HFF-Myc (cell line): ENCODE measurements at places on chromosomes 6 and 20.
A peak's percentile ranks its signal among the peaks of the same experiment; 100 is the strongest.

DNA sequence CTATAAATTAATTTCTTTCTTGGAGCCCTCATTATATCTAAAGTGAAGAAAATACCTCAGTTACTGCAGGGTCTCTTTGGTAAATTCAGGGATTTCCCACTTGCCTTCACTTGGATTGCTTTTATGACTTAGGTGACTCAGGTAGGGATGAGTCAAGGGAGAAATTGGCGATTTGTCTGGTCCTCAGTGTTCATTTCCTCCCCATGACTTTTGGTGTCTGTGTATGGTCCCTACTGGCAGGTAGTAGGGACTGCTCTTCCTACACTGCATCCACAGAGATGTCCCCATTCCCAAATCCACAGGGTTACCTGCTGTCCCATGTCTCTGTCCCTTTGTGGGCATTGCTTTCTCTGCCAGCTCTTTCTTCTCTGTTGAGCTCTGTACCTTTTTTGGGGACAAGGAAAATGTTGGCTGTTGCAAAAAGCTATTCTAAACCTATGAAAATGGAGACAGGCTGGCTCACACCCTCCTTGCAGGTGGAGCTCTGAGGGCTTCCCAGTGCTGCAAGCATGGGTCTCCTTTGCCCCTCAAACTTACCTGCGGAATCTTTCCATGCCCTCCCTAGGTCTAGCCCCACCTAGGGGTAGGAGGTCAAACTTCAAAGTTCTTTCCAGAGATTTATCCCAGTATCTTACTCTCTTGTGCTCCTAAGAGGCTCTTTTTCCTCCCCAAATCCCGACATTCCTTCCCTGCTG is 211.9 kb downstream of the ZNF217 start:
- DNase-seq, result no peak

DNA sequence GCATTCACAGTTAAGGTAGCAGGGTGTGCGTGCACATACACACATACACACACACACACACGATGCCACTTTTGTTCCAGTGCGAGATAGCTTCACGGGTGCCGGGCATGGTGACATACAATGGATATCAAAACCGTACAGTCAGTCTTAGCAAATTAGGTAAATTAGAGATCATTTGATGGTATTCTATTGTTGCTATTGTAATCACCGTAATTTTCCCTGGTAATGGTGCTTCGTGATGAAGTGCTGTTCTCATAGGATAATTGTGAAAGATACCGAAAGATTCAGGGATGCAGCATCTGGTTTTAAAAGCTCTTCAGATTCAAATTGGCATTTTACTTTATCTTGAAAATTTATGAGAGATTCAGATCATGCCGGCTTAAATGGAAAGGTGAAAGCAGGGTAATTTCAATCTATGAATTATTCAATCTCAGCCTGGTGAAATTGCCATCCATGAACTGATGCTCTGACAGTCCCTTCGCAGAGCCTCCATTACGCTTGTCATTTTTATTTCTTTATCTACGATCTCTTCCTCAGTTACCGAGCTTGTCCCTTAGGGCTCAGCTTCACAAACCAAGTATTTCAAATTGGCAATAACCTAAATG is 71.3 kb upstream of the SOX4 start:
- no peak for DNase-seq

GRCh38 chr6:91142154-91142553 is 555.3 kb upstream of the MAP3K7 start:
- no peak for DNase-seq

DNA sequence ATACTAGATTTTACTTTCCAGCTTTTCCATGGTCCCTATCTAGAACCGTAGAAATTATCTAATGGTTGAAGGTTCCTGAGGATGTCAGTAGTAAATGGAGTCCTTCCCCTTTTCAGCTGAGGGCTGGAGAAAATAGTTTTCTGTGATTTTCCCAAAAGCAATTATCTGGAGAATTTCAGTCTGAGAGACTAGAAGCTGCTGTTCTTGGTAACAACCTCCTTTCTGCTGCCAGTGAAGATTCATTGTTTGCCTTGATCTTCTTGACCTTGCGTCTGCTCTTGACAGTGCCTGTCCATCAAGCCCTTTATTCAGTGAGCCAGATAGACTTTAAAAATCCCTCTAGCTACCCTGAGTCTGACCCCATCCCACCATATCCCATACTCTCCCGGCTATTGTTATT is 73.1 kb downstream of the PHACTR2 start:
- DNase-seq, result no peak

DNA sequence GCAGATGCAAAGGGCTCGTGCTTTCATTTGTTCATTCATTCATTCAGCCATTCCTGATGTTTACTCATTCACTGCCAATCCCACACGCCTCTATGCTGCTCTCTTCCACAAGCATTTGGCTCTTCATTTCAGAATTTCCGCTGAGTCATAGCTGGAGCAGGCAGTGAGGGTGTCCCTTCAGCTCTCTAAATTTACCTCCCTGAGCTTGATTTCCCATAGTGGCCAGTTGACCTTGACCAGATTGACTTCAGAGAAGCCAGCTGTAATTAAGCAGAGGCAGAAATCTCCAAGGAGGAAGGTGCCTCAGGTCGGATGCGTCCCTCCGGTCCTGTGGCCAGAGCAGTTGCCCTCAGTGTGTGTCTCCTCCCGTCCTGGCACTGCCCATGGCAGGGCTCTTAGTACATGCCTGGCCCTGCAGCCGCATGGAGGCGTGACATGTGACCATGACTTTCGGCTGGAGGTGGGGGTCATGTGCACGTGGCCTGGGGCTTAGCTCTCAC is 267.2 kb upstream of the ECI2 start:
- DNase-seq, result peak; percentile 25

- DNase-seq, result no peak
Observed at GRCh38 chr20:5548902-5549599, 201.2 kb upstream of the SHLD1 start.

GRCh38 chr6:149755300-149756260 is 6.0 kb downstream of the PCMT1 start:
- DNase-seq, result no peak

DNA sequence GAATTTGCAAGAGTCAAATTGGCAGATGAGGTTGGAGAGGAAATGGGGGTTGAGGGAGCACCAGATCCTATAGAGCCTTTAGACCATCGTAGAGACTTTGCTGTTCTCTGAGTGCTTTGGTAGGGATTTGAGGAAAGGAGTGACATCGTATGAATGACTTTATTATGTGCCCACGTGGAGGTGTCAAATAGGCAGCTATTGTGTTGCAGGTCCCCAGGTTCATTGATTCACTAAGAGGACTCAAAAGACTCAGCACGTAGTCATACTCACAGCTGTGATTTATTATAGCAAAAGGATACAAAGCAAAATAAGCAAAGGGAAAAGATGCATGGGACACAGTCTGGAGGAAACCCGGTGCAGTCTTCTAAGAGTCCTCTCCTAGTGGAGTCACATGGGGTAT is 2.2 kb downstream of the MTRES1 start:
- no peak for DNase-seq

DNA sequence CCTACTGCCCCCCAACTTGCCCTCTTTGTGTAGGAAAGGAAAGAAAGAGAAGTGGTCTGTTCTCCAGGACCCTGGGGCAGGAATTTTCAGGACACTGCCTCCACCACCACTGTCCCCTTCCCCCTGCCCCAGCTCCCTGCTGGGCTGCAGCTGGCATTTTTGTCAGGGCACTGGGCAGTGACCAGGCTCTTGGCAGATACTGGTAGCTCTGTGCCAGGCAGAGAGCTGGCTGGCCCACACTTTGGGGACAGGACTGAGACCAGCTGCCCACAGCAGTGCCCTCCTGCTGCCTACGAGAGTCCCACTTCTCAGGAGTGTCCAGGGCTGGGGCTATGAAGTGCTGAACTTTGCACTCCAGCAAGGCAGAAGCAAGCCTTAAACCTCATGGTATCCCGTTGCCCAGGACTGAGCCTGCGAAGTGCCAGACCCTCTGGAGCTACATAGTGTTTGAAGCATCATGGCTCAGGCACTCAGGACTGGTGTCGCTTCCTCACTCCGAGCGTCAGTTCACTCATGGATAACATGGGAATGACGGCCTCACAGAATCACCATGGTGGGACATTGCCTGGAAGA is 19.3 kb downstream of the SLC13A3 start:
- DNase-seq, result no peak

DNA sequence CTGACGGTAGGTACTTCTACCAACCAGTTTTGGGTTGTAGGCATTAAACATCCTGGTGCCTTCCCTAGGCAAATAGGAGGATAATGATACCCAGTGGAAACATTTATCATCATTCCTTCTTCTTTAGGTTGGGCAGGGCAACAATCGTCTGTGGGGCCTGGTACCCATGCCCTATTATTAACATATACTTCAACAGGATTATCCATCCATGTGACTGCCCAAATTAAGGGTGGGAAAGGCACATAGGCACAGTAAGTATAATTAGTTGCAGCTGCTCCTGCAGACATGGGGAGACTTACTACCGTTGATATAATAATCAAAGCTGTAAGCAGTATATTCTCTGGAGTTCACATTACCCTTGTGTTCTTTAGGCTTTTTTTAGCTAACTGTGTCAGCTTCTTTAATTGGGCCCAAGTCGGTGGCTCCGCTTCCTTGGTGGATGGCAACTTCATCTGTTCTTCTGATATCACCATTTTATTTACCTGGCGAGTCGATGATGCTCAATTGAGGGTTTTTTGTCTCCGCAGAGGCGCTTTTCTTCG is 16.8 kb downstream of the RPL7L1 start:
- DNase-seq, result no peak

DNA sequence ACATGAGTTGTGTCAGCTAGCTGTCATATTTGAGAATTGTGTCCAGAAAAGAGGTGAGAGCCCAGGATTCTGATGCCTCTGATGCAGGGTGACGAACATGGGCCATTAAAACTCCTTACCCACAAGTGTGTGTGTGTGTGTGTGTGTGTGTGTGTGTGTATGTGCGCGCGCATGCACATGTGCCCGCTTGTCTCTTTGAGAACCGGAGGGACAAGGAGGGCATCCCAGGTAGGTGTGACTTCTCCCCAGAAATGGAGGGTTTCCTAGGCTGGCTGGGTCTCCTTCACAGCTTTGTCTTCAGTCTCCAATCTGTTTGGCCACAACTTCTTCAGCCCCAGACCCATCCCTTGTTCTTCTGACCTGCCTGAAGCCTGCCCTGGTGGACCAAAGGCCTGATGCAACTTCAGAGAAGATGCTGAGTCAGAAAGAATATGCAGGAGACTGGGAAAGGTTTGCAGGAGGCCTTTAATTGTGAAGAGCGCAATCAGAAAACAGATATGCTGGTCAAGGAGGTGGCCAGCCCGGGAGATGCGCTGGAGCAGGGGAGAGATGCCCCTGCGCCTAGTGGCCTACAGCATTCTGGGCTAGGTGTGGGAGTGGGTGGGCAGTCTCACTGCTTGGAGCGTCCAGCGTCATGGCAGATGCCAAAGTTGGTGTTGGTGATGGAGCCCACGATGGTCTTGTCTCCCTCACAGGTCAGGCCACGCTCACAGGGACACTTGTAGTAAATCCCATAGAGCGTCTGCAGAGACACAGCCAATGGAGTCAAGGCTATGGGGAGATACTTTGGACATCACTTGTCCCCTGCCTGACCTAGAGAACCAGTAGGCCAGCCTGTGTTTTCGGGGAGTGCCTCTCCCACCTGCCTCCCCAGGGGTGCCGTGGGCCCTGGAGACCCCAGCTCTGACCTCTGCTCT is 2.3 kb downstream of the CLPS start:
- no peak for DNase-seq

DNA sequence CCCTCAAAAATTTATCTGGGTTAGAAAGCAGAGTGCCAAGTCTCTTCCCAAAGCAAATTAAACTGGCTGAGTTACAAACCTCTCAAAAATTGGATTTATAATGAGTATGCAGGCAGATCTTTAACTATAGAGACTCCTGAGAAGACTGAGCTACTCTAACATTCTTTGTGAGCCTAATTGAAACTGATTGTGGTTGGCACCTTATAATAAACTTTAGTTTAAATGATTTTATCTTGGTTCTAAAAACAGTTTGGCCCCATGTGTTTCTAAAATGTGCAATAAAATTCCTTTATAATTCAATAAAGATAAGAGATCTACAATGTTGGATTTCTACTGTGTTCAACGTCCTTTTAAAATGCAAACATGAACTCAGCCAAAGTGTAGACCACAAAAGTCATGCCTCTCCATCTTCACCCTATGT is 480.2 kb upstream of the RNF217 start:
- DNase-seq, result no peak

DNA sequence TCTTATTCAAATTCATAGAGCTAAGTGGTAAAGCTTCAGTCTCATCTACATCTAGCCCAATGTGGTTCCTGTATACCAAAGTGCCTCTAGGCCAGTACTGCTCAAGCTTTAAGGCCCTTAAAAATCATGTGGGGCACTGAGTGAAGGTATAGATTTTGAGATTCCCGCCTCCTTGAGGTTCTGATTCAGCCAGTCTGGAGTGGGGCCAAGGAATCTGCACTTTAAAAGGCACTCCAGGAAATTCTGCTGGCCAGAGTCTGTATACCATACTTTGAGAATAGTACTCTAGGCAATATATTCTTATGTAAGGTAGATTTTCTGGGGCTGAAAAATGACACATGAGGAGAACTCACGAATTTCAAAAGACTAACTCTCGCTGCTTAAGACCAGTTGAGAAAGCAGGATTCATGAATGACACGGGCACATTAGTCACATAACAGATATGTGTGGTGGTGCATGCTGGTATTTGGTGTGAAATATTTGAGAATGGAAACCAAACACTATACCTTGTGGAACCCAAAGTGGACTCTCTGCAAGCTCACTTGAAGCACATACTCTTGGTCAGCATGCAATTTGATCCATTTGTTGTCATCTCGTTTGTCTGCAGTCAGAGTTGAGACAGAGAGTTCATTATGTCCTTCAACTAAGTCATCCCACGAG is 47.6 kb upstream of the SIM1 start:
- DNase-seq, result peak; percentile 2

DNA sequence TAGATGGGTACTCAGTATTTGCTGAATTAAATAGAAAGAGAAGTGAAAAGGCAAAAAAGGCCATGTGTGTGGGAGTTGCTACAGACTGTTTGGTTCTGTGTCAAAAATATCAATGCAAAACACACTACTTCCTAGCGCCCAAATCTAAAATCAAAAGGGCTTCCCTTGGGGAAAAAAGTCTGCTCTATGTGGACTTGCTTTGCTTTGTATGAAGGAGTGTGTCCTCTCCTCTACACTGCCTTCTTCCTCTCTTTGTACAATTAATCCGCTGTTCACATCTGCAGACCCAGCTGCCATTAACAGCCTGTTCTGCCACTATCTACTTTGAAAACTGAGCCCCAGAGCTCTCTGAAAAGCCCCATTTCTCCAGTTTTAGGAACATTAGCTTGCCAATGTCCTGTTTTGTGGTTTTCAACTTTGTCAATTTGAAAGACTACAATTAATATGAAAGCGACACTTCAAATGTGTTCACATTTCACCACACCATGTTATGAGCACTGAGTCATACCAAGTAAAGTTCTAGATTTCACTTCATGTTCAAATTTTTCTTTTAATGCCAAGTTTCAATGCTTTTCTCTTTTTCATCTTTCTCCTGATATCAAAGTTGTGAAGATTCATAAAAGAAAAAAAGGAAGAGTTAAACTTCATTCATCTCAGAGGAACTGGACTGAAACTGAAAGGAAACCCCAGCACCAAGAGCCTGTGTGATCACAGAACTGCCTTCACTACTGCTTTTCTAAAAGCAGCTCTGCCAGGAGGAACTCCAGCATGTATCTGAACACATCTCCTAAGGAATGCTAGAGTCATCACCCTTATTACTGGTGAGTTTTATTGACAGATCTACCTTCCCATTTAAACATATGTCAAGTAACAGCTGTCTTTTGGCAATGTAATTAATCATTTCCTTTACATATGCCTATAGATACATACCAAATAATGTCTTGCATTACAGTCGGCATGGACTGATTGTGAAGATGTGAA is 102.6 kb downstream of the KIF13A start:
- no peak for DNase-seq

- no peak for DNase-seq
Observed at GRCh38 chr20:50695135-50695872, 4.0 kb upstream of the RIPOR3 start.

- DNase-seq, result no peak
Observed at GRCh38 chr6:85673198-85674139, 30.8 kb upstream of the SYNCRIP start.
